ENCODE measurements at places on chromosomes 5 and 9.

DNA sequence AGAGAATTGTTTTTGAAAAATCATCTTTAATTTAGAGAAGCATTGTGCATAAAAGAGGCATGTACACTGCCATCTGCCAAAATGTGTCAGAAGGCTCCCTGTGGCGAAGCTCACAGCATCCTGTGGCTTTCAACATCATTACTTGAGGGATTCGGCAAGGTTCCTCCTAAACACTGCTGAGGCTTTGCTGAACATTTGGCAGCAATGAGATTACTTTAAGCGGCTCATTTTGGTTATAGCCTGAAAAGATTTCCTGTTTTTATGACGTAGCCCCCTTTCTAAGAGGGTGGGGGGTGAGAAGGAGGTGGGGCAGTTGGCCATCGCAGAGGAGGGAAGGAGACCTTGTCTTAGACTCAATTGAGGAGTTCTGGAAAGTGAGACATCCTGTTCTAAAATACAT, 469.4 kb downstream of the RASEF start:
- no peak for DNase-seq

DNA sequence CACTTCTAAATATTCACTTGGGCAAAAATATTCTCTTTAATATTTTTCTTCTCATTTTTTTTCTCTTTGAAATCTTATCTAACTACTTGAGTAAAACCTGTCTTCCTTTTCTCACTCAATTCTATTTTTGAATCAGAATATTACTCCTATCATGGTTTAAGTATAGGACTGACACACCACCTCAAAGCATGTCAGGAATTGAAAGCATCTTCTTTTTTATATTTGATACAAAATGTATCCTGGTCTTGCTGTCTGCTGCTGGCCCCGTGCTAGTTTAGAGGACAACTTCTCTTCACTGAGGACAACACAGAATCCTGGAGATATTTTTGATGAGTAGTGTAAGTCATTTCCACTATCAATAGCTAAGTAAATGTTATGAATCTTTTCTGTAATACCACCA, 383.6 kb downstream of the GADD45G start:
- no peak for DNase-seq

DNA sequence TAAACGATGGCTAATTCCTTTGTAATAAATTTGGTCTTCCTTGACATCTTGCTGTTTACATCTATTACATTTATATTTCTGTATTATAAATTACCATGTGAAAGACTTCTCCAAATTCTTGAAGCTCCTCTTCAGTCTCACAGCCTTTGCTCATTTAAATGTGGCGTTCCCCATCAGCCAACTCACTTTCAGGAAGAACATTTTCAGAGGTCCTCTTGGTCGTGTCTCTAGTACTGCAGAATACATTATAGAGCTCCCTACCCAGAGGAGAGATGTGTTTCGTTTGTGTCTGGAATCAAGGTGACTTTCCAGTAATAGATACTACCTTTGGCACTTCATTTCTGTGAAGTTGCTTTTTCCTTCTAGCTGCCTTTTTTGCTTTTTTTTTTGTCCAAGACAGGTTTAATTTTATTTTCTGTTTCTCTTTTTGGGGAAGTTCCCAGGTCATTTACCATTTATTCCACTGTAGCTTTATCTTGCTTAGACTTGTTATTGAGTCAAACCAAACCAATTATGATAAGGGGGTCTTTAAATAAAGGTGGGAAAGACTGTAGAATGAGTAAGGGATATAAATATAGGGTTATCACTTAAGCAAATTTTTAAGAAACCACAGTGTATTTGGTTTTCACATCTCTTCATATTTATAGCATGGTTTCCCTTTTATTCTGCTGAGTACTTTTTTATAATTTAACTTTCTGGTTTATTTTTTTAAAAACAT, 12.8 kb downstream of the UBE2B start:
- no peak for DNase-seq

DNA sequence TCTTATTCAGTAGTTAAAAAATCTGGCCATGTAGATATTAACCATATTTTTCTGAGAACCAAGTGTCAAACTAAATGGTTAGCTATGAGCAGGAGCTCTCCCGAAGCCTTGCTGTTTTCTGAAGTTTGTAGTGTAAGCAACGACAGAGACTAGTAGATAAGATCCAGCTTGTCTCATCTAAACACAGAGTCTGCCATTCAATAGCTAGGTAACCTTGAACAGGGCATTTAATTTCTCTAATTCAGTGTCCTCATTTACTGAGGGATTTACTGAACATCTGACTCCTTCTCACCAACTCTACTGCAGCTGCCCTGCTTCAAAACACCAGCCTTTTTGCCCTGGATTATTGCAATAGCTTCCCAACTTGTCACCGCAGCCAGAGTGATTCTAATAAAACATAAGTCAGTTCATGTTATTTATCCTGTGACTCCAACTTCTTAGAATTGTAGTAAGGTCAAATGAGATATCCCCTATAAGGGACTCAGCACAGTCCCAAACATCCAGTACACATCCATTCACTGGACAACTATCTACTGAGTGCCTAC, 337.0 kb downstream of the PLK2 start:
- no peak for DNase-seq

GRCh38 chr5:10401498-10401897, 40.2 kb upstream of the ROPN1L start:
- no peak for DNase-seq

Measured in stimulated activated CD4-positive, alpha-beta T cell treated with anti-CD3 and anti-CD28 coated beads, Interleukin-15, amount 100 ng/mL, for 48 hours (primary cell).